CD4-positive, alpha-beta memory T cell (primary cell): ENCODE measurements at places on chromosomes 7 and 10.

DNA sequence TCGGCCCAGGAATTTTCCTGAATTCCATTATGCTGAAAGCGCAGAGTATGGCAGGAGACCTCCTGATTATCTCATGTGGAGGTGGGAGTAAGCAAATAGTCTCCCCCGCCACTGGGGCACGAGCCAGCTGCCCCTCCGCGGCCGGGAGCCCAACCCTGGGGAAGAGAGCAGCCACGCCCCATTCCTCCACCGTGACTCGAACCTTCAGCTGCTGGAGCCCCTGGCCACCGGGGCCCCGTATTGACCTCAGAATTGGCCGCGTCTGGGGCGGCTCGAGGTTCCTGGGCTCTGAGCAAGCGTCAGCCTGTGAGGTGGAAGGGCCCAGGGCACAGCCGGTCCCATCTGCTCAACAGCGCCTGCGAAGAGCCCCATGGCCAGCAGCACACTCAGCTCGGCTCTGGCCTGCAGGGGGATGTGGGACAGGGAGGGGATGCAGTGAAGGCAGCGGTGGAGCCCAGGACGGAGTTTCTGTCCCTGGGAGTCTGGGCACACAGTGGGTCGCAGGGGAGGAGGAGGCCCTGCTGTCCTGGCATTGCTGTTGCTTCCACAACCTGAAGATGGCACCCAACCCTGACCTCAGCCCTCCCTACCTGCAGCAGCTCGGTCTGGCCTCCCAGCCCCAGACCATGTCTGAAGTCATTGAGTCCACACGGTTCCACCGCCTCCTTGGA is 97.8 kb downstream of the CHST15 start:
- H3K4me1 ChIP-seq = peaks cover 14% of the 10 kb centered on the region
- no peak for DNase-seq
- H3K4me3 ChIP-seq = no peak overlapping the region
- H3K36me3 ChIP-seq = no peaks in the 10 kb centered on the region

DNA sequence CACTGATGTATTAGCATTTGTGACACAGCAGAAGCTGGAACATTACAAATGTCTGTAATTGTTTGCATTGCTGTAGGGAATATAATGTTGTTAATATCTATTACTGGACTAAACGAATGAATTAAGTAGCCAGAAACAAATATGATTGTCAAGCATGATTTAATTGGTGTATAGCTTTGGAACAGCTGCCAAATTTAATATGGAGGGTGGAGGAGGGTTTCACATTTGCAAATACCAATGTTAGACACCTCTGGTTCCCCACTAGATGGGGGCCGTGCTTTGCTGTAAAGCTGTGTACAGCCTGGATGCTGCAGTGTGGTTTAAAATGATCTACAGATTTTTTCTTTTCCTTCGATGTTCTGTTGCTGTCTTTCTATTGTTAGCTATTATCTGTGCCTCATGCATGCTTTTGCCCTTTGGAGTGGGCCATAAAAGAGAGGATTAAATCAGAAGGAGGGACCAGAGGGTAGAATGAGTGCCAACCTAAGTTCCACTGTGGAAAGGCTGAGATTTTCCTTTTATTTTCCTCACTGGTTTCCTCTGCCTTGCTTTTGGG is 23.1 kb downstream of the DNAJB9 start:
- H3K4me1 ChIP-seq = no peaks in the 10 kb centered on the region
- no peak for DNase-seq
- H3K36me3 ChIP-seq = no peaks in the 10 kb centered on the region
- H3K4me3 ChIP-seq = no peak overlapping the region
- H3K27me3 ChIP-seq = no peaks in the 10 kb centered on the region
- no peak overlapping the region for H3K27ac ChIP-seq

DNA sequence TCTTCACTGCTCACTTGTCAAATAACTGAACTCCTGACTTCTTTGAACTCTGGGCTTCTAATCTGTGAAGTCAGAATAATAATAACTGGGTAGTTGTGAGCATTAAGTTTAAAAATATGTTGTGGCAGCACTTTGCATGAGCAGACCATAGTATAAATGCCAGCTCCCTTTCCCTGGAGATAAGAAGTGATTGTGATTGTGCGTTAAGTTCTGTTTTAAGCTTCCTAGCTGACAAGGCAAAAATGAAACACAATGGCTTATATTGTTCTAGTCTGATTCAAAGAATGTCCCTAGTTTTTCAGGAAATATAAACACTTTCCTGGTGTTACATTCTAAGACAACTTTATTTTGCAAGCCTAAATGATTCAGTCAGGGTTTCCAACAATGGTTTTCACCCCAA is 61.8 kb downstream of the PTPRE start:
- H3K4me3 ChIP-seq = no peak overlapping the region
- no peak overlapping the region for H3K27ac ChIP-seq
- no peaks in the 10 kb centered on the region for H3K36me3 ChIP-seq
- no peak for DNase-seq
- no peaks in the 10 kb centered on the region for H3K27me3 ChIP-seq

GRCh38 chr7:154950960-154951359 is 52.0 kb downstream of the PAXIP1 start:
- H3K4me1 ChIP-seq = no peaks in the 10 kb centered on the region
- peaks cover 40% of the 10 kb centered on the region for H3K36me3 ChIP-seq
- no peak overlapping the region for H3K27ac ChIP-seq
- H3K4me3 ChIP-seq = no peak overlapping the region
